ENCODE measurements at places on chromosomes 7 and 10. TPM values are rescaled to one million over a fixed set of nuclear protein-coding genes. Genes with fewer than 3 reads are reported as not detected.

DNA sequence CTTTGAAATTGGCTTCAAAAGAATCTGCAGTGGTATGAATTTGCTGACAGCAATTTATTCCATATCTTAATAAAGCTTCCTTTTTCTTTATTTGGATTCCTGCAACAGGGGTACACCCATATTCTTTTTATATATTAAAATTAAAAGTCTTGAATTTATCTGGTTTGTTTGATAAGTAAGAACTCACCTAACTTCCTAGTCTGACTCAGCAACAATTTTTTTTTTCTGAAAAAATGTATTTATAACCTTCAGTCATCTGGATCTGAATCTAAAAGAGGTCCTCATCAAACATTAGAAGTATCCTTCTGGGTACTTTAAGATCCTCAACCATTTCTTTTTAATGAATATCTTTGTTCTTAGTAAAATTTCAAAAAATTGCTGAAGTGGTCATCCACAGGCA is 4.5 kb downstream of the EPHB6 start:
- no peak overlapping the region for H3K4me3 ChIP-seq
- no peak for DNase-seq
- no peaks in the 10 kb centered on the region for H3K36me3 ChIP-seq
- peaks cover 3% of the 10 kb centered on the region for H3K4me1 ChIP-seq
- no peak overlapping the region for H3K27ac ChIP-seq

DNA sequence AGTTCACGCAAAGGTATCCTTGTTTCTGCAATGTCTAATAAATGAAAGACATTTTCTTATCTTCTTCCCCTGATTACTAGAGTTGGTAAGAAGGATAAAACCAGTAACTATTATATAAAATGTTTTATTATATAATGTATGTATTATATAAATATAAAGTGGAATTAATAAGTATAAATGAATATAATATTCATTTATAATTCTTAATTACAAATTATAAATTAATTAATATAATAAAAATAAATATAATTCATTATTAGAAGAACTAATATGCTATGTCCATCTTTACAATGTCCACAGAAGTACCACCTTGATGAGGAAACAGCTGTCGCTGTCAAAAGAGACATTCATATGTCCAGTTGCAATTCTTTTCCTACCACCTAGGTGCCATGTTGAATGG is 177.7 kb downstream of the GLI3 start:
- no peak for DNase-seq
- H3K4me1 ChIP-seq, result no peaks in the 10 kb centered on the region
- no peak overlapping the region for H3K4me3 ChIP-seq

GRCh38 chr7:141891336-141891735 is 24.9 kb upstream of the OR9A4 start:
- H3K36me3 ChIP-seq, result no peaks in the 10 kb centered on the region
- no peak overlapping the region for H3K27ac ChIP-seq
- no peak for DNase-seq
- H3K4me3 ChIP-seq, result no peak overlapping the region

GRCh38 chr10:116905845-116906210 is 56.5 kb downstream of the ENO4 start:
- H3K4me1 ChIP-seq, result no peaks in the 10 kb centered on the region
- DNase-seq, result no peak
- H3K4me3 ChIP-seq, result no peak overlapping the region
- peaks cover 3% of the 10 kb centered on the region for H3K27me3 ChIP-seq
- no peaks in the 10 kb centered on the region for H3K36me3 ChIP-seq

TMEM178B gene
- 0.34 TPM for total RNA-seq

GRCh38 chr7:117728890-117729624 is 144.2 kb downstream of the CTTNBP2 start:
- no peaks in the 10 kb centered on the region for H3K4me1 ChIP-seq
- peaks cover 11% of the 10 kb centered on the region for H3K27me3 ChIP-seq
- H3K4me3 ChIP-seq, result no peak overlapping the region
- no peak for DNase-seq
- H3K36me3 ChIP-seq, result no peaks in the 10 kb centered on the region

GRCh38 chr10:24824536-24824935 is 100.8 kb upstream of the ARHGAP21 start:
- H3K4me1 ChIP-seq, result peaks cover 44% of the 10 kb centered on the region
- no peak overlapping the region for H3K4me3 ChIP-seq

DNA sequence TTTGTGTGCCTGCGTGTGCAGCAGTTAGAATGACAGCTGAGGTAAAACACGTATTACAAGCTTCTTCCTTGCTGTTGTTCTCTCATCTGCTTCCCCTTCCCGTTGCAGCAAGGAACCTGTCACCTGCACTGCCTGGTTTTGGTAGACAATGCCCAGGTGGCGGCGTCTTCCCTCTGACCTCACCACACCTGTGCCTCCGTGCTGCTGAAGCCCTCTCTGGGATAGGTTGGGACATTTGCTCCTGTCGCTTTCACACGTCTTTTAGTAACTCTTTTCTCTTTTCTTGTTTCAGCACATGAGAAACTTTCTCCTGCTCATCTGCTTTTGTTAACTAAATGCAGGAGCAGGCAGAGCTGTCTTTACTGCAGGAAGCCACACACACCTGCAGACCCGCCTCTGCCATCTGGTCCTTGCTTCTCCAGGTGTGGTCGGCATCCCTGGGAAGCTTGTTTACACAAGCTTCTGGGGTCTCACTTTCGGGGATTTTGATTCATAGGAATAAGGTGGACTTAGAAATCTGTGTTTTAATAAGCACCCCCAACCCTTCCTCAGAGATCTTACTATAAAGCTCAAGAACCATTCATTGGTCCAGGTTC is 60.7 kb upstream of the EXOC6 start:
- no peak overlapping the region for H3K4me3 ChIP-seq
- peaks cover 13% of the 10 kb centered on the region for H3K27me3 ChIP-seq
- no peaks in the 10 kb centered on the region for H3K36me3 ChIP-seq

Data from activated CD8-positive, alpha-beta T cell treated with anti-CD3 and anti-CD28 coated beads for 36 hours (primary cell).